Stimulated activated CD4-positive, alpha-beta T cell treated with anti-CD3 and anti-CD28 coated beads, Interleukin-1b, Interleukin-23, amount 100 ng/mL, for 1 hour (primary cell): ENCODE measurements at places on chromosomes 6 and 20.
A peak's percentile ranks its signal among the peaks of the same experiment; 100 is the strongest.

DNA sequence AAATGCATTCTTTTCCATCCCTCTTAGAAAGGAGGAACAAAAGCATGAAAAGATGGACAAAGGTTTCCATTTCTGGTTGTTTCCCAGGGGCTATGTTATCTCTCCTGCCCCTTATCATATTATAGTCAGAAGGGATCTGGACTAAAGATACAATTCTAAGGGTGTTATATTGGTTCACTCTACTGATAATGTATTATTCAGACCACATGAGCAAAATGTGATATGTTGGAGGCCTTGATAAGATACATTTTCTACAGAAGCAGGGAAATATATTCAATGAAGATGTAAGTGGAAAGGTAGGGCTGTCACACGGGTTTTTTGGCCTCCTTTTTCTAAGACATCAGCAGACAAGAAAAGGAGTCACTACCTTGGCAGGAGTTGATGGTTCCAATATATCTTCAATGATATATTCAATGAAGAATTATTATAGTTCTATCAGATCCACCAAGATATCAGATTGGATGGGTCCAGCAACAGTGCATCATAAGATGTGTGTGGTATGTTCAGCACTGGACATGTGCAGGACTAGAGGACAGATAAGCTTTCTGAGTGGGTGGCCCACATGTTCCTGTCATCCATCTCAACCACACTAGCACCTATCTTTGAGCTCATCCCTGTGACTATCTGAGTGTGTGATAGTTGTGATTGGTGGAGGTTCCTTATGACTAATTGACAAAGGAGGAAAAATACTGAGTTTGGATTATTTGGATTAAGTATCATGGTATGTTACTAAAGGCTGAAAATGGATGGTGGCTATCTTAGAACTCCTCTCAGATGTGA is 5.7 kb upstream of the ZKSCAN3 start:
- DNase-seq = no peak

GRCh38 chr20:30281584-30282197 is 975.8 kb upstream of the DEFB115 start:
- DNase-seq = no peak

- DNase-seq = no peak
Observed at GRCh38 chr6:166406197-166406596, 23.5 kb upstream of the MPC1 start.

GRCh38 chr6:144150710-144151657 is 667 bp downstream of the STX11 start:
- peak; percentile 6 for DNase-seq

GRCh38 chr6:17630511-17631073 is 30.5 kb downstream of the FAM8A1 start:
- DNase-seq = no peak

DNA sequence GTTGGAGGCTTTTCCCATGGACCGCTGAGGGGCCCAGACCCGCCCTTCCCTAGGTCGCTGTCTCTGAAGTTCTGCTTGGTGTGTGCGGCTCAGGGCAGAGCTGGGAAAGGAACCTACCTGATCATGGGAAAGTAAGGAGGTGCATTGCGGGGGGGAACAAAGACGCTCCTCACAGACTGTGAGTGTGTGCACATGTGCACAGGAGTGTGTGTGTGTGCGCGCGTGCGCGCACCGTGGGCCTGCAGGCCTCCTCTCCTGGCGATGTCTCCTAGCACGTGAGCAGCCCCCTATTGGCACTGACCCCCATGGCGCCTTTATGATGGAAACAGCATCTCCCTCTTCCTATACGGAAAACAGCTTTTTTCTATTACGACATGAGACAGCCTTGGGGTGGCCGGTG is 224.1 kb downstream of the TAF4 start:
- DNase-seq = no peak

DNA sequence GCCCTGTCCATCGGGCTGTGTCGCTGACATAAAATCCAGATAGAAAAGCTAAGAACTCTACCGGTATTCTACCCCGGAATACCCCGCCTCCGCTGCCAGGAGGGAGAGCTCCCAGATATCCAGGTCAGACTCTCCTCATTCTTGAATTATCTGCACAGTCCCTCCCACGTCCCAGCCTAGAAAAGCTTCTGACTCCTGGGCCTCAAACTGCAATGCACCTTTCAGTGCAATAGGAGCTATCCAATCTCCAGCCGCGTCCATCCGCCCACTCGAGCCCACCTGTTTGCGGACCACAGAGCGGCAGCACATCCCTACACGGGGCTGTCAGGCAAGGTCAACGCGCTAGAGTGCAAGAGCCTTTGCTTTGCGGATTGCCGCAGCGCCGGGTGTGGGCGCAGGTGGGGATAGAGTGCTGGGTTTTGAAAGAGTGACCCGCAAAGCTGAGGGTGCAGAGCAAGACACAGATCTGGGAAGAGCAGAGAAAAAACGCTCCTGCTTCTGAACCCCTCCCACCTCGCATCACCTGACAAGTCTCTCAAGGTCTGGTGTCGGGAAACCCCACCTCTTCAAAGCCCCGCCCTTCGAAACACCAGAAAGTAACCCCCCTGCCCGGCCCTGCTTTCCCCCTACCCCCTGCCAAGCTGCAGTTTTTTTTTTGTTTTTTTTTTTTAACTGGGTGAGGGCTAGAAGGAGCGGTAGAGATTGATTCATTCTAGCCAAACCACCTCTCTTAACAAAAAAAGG is 1.3 kb downstream of the TAPBP start:
- DNase-seq = peak; percentile 56

- no peak for DNase-seq
Observed at GRCh38 chr6:38843798-38844197, 128.7 kb downstream of the DNAH8 start.

- no peak for DNase-seq
Observed at GRCh38 chr6:39313526-39314272, 520 bp downstream of the KCNK17 start.

DNA sequence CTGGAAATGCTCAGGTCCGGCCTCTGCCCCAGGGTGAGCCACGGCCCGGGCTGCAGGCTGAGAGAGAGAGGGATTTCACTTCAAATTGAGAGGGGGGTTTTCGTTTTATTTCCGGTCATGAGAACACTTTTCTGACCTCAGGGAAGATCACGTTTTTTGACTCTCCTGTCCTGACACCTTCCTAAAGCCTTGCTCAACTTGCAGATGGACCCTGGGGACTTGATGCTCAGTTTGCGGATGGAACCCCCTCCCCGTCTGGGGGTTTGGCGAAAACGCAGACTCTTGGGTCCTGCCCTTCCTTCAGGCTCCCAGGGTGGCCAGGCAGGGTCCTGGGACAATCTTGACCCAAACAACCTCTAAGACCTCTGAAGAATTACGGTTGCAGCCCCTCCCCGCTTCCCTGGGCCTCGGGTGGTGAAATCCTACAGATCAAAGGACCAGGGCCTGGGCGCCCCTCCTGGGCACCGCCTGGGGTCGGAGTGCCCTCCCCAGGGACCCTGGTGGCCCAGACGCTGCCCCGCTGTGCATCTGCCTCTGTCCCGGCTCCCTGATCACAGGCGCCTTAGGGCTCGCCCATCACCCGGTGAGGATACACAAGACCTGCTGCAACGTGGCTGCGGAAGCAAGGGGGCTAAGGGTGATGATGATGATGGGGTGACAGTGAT is 148.2 kb downstream of the ERMARD start:
- no peak for DNase-seq

DNA sequence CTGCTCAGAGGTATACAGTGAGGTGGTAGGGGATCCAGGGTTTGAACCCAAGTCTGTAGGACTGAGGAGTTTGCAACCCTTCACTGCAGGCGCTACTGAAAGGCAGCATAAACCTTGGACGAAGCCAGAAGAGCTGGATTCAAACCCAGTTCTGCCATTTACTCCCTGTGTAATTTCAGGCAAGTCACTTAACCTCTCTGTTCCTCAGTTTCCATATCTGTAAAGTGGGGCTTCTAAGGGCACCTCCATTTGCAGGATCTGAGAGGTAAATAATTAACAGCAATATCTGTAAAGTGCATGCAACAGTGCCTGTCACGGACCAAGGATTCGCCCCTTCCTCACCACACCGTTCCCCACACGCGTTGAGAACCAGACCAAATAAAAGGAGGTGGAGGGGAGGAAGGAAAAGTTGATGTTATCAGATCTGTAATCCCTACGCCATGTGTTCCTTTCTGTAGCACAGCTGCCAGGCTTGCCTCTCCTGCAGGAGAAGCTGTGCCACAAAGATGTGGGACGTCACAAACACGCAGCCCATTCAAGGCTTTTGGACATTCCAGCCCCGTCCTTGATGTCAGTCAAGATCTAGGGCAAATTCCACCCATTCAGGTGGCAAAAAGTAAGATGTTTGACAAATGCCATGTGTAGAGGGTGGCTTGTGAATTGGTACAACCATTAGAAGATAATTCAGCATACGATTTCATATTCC is 9.8 kb downstream of the RIPOR3 start:
- no peak for DNase-seq

GRCh38 chr6:154380741-154381140 is 24.1 kb upstream of the IPCEF1 start:
- no peak for DNase-seq

- DNase-seq = no peak
Observed at GRCh38 chr6:53441761-53442160, 93.0 kb upstream of the ELOVL5 start.

DNA sequence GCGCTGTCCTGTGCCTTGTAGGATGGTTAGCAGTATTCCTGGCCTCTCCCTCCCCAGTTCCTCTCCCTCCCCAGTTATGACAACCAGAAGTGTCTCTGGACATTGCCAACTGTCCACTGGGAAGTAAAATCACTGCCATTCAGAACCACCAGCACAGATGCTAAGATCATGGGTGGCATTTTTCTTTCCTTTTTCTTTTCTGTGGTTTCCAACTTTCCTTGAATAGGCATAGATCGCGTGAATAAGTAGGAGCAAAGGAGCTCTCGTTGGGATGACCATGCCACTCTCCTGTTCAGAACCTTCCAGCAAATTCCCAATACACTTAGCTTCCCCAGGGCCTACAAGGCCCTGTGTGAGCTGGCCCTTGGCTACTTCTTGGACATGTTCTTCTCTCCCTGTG is 59.0 kb downstream of the EYA2 start:
- no peak for DNase-seq

DNA sequence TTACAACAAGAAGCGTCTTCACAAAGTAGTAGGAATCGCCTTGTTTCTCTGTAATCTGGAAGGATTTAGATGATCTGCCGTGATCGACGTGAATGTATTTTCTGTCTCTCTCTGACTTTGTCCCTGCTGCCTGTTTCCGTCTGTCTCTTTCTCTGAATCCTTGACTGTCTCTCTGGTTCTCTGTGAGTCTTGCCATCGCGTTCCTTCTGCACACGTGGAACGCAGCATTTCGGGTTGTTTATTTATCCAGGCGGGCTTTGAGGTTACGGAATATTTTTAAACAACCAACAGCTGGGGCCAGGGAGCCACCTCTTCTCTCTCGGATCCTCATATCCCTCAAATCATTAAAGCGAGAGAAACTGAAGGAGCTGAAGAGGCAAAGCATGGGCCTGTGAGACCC is 215.9 kb downstream of the ZDHHC14 start:
- DNase-seq = no peak

DNA sequence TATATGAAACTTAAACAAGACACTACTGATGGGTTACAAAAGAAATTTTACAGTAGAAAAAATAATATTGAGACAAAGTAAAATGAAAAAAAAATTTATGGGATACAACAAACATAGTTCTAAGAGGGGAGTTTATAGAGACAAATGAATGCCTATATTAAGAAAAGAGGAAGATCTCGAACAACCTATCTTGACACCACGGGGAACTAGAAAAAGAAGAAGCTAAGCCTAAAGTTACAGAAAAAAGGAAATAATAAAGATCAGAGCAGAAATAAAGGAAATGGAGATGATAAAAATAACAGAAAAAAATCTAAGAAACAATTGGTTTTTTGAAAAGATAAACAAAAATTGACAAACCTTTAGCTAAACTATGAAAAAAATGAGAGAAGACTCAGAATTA is 9.1 kb upstream of the ECHDC1 start:
- no peak for DNase-seq

DNA sequence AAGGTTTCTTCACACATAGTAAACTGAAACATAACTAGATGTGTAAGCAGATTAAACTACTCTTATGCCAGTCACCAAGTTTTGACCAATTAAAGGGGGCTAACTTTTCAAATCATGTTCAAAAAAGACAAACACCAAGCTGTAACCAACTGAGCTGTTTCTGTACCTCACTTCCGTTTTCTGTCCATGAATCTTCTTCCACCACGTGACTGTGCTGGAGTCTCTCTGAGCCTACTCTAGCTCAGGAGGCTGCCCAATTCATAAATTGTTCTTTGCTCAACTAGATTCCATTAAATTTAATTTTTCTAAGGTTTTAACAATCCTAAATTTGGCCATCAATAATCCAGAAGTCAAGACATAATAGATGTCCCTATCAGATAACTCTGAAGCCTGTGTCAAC is 229.4 kb downstream of the FNDC1 start:
- no peak for DNase-seq

GRCh38 chr6:108438918-108439317 is 121.8 kb upstream of the FOXO3 start:
- DNase-seq = no peak

GRCh38 chr6:154466139-154466538 is 44.3 kb downstream of the CNKSR3 start:
- no peak for DNase-seq

DNA sequence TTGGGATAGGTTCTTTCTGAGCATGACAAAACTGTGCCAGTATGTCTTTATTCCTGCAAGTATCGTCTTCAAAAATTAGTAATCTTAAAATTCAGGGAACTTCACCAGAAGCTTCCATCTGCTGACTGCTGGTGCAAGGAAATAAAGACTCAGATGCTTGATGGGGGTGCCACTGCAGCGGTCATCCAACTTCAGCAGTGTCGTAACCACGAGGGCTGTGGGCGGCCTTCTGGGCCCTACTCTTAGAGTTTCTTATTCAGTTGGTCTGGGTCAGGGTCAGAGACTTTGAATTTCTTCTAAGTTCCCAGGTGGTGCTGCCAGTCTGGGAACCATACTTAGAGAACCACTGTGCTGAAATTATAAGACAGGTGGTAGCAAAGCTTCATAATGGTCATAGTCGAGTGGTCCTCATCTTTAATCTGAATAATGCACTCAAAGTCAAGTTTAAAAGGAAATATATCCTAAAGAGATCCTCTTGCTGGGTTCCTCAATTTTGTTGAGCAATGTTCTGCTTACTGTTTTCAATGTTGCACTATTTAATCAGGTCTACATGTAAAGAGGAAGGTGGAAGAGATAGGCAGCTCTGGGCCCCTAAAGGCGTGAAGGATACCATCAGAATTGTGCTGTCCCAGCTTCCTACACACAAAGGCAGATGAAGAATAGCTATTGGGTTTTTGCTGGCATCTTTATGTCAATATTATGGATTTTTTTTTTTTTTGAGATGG is 165.4 kb upstream of the GMDS start:
- no peak for DNase-seq
